Spleen (tissue), 13 donors: ENCODE measurements at places on chromosomes 5 and 9. TPM values are rescaled to one million over a fixed set of nuclear protein-coding genes. Genes with fewer than 3 reads are reported as not detected.

The PANK3 gene
- polyA plus RNA-seq, result 6.8 TPM

The WNT8A gene
- not detected for polyA plus RNA-seq

The SREK1IP1 gene
- polyA plus RNA-seq, result 10.5 TPM

The CAPSL gene
- not detected for polyA plus RNA-seq

The OGN gene
- polyA plus RNA-seq, result 1.3 TPM

DNA sequence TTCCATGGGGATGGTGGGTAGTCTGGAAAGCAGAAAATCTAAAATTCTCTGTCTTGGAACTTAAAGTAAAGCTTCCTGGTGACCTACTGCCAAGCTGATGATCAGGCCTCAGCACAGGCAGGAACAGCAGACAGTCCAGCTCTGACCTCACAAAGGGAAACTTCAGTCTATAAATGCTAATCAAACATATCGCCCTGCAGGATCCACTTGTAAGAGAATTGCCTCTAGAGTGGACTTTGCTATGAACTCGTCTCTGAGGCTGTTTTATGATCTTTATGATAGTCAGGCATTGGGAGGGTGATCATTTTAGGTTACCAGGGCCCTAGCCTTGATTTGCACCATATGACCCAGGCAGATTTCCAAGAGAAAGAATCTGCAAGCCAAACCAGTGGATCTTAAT, 67.6 kb upstream of the SELENOP start:
- no peak for DNase-seq

DNA sequence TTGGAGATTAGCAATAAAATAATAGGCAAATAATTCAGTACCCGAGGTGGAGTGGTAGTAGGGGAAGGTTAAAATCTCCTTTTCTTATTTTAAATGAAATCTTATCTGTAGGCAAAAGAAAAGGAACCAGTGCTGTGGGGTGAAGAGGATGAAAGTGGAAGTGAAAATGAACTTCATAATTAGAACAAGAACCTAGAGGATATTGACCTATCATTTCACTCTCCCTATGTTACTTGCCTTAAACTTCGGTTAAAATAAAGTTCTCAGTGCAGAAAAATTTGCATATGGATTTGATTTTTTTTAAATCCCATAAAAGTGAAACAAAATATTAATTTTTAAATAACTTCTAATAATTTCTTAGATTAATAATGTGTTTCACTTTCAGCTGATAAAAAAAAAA, 1094.9 kb upstream of the C9orf72 start:
- no peak for DNase-seq

DNA sequence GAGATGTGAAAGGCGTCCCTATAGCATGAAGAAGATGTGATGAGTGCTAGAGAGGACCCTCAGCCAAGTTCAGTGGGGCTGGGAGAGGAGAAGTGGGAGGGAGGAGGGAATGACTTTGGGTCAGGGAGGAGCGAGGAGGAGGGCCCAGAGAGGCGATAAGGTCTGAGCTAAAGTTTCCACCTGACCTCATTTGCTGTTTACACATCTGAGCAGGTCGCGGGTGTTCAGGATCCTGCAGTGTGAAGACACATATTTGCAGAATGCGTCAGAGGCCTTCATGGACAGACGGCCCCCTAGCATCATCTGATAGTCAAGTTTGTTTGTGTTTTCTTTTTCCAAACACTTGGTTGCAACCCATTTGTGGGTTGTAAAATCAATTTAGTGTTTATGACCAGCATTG, 18.9 kb upstream of the IGFBPL1 start:
- no peak for DNase-seq

- peak; percentile 79 for DNase-seq
These were observed 962 bp upstream of the TXN start for GRCh38 chr9:110257097-110257841.

DNA sequence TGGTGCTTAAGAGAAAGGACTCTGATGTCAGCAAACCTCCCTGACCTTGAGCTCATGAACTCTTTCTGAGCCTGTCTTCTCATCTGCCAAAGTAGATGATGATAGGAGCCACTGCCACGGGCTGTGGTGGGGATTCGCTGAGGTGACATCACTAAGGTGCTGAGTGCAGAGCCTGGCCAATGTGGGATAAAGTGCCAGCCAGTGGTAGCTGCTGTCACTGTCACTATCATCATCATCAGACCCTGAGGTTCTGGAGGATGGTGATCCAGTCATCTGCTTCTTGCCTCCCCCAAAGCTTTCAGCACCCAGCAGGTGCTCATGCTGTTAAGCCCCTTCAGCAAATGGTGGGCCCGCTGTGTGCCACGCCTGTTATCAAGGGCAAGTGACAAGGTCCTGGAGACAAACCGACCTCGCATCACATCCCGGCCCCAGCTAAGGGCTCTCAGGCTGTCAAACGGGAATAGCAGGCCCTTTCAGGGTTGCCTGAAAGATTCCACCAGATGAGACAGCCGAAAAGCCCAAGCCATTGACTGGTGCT, 6.4 kb downstream of the FPGS start:
- DNase-seq, result no peak

DNA sequence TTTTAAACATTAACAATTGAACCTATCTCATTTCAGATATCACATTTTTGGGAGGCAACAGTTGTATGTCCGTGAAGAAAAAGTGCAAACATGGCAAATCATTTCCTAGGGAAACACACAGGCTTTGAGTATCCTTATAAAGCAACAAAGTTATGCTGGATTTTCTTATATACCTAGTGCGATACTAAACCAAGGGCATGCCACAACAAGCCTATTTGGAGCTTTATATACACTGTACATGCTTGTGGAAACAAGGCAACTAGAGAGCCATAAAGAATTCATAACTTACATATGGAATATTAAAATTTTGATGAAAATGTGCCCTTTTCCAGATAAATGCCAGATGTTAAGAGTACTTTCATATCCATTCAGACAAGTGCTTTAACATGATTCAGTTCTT, 191.4 kb downstream of the DCP2 start:
- DNase-seq, result no peak

DNA sequence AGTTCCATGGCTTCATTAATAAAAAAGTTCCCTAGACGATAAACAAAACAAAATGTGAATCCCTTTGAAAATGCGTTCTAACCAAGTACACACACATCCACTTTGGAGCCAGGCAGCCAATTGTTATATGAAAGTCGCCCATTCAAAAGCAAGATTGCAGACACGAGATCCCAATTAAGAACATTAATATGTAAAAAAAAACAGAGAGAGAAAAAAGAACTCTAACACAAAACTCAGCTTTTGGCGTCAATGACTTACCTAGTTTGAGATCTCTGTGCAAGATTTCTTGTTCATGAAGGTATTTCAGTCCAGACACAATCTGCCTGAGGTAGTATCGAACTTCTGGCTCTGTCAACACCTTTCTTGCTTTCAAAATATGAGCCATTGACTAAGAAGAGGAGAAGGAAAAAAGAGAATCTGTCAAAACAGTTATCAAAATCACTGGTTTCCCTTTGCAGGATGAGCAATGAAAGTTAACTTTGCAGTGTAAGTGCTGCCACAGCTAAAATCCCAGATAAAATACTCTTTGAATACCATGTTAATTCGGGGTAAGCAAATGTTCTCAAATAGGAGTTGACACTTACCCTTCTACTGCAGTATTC, 1.6 kb downstream of the PLK2 start:
- no peak for DNase-seq

- no peak for DNase-seq
These were observed 1.2 kb upstream of the PAPPA start for GRCh38 chr9:116152390-116152789.

DNA sequence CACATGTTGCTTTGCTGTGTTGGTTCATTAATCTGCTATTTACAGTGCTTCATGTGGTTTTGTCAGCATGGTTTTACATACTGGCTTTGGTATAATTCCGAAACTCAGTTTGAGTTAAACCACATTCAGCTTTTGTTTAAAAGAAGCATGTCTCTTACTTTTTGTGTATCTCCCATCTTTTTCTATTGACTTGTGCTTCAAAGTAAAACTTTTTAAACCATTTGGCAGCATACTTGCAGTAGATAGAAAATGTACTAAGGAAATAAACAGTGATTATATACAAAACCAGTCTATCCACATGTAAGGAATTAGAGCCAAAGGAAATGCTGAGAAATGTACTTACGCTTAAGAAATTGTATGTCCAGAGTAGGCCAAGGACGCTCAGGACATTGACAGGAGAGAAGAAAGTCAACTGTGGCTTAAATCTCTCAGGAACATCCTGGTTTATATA, 286.9 kb downstream of the ARHGEF28 start:
- no peak for DNase-seq

DNA sequence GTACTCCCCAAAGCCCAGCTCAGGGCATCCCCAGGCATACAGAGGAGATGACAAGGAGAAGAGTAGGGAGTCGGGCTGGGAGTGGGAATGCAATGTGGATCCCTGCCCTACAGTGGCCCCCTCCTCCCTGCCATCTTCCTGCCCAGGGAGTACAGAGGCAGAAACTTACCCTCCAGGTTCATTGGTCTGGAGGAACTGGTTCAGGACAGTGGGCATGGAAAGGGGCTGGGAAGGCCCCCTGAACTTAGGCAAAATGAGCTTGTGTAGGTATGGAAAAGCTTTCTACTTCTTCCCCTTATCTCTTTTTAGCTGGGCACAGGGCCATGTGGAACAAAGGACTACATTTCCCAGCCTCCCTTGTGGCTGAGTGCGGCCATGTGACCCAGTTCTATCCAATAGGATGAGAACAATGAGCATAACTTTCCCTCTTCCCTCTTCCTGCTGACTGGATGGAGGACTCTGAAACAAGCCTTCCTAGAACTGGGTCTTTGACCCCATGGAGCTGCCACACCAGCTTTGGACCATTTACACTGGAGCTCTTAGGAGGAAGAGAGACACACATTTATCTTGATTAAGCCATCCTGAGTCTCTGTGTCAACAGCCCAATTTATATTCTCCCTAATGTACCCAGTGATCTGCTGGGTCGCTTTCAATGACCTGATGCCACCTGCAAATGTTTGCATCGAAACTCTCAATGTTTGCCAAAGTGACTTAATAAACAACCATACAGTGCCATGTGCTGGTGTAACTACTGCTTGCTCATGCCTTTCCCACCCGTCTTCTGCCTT, 25.0 kb upstream of the HMCN2 start:
- DNase-seq, result no peak

- no peak for DNase-seq
These were observed 76.9 kb downstream of the TSSK1B start for GRCh38 chr5:113357696-113358476.

DNA sequence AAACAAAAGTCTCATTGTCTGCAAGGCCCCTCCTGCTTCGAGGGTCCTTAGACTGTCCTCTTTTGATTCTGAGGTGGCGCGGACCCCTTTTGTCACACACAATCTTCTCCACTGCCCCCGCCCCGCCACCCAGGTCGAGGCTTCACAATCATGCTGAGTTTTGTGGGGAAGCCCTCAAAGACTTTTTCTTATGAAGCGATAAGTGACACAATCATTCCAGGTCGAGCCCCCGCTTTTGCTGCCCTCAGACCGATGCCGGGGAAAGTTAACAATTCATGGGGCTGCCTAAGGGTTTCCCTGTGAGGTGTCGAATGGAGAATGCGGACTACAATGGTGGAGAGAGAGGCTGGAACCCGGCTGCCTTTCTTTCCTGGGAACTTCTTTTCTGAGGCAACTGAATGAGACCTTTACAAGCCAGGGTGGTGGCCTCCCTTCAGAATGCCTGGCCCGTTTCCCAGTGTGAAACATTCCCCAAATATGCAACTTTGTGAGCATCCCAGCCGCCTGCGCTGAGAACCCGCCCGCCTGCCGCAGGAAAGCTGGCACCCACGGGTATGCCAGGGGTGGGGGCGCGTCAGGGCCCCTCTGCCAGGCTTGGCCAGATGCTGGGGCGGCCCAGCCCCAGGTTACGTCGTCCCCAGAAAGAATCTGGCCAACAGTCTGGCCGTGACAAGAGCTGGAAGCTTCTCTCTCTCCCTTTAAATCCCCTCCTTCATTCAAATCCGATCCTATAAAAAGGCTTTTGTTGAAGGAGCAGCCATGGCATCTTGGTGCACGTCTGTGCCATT, 71.9 kb downstream of the MAP1B start:
- no peak for DNase-seq

GRCh38 chr9:138102246-138103051, 224.9 kb downstream of the CACNA1B start:
- DNase-seq, result peak; percentile 58

- DNase-seq, result no peak
These were observed 112.8 kb downstream of the EMB start for GRCh38 chr5:50328193-50328729.

DNA sequence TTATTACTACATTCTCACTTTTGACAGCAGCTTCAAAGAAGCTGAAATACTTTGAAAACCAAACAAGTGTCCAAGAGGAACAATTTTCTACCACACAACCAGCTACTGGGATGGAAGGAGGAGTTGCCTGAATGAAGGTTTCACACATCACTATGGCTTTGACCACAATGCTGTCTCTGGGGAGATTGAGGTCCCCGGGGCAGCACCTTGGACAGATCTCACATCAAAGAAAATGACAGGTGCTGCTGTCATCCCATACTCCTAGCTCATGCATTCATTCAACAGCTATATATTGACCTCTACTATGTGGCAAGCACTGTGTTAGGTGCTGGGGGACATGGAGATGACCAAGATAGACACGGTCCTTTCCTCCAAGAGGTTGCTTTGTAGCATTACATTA, 233.2 kb upstream of the RASEF start:
- no peak for DNase-seq

- no peak for DNase-seq
These were observed 88.9 kb downstream of the SLF1 start for GRCh38 chr5:94707359-94707758.

DNA sequence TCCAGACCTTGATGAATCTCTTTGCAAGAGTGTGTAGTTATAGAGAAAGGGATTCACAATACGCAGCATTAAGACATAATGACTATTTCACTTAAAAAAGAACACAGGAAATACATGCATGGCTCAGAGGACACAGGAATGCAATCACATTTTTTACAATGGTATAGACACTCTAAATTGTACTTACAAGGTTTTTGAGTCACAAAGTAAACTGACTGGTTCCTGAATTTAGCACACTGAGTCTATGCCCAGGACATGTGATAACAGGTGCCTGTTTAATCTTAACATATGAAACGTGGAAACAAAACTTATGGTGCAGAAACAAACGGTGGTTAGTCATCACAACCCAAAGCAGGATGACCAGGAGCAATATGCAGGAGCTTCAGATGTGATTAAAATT, 6.7 kb downstream of the EPB41L4A start:
- no peak for DNase-seq

DNA sequence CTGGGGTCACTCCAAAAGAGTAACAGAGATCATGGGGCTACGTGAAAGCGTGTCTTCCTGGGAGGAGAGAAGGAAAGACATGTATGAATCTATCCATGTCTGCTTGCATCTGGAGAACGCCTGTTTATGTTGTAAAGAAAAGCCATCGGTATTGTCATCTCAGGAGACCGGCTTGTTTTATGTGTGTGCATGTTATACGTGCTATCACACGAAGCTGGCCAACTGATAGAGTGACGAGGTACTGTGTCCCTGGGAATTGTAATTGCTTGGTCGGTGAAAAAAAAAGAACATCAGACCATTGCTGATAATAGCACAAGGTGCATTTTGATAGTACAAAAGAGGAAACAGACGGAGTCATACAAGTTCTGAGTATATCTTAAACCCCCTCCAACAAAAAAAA, 370 bp upstream of the CDH6 start:
- no peak for DNase-seq

- DNase-seq, result no peak
These were observed 92.0 kb downstream of the TMEM232 start for GRCh38 chr5:110634475-110634874.
